ENCODE measurements at places on chromosomes 4 and X. TPM values are rescaled to one million over a fixed set of nuclear protein-coding genes. Genes with fewer than 3 reads are reported as not detected.

The IL1RAPL1 gene
- total RNA-seq = 2.6 TPM

The MUC7 gene
- not detected for total RNA-seq

The CT55 gene
- total RNA-seq = not detected

The TMEM184C gene
- 47.8 TPM for total RNA-seq

The ARX gene
- 12.1 TPM for total RNA-seq

The VCX2 gene
- not detected for total RNA-seq

The TACC3 gene
- 91.4 TPM for total RNA-seq

The NRK gene
- 136 TPM for total RNA-seq

The NIPAL1 gene
- total RNA-seq = 13.9 TPM

The NDST4 gene
- total RNA-seq = 0.26 TPM

The RAB9B gene
- total RNA-seq = 2.8 TPM

The AREG gene
- total RNA-seq = 17.1 TPM

The MTTP gene
- total RNA-seq = 54.4 TPM

Measured in type B pancreatic cell (in vitro differentiated cells).